Activated CD4-positive, alpha-beta memory T cell treated with anti-CD3 and anti-CD28 coated beads for 36 hours (primary cell): ENCODE measurements at places on chromosomes 4 and X. TPM values are rescaled to one million over a fixed set of nuclear protein-coding genes. Genes with fewer than 3 reads are reported as not detected.

RRAGB gene
- total RNA-seq: 5.3 TPM

ARSJ gene
- total RNA-seq: not detected

CWH43 gene
- not detected for total RNA-seq

ARHGEF38 gene
- total RNA-seq: not detected

CFI gene
- 0.46 TPM for total RNA-seq

PF4V1 gene
- not detected for total RNA-seq

ADH1A gene
- total RNA-seq: not detected

FDCSP gene
- total RNA-seq: not detected

CSAG1 gene
- not detected for total RNA-seq

ASMT gene
- total RNA-seq: 0.52 TPM

CT45A2 gene
- not detected for total RNA-seq

DNA sequence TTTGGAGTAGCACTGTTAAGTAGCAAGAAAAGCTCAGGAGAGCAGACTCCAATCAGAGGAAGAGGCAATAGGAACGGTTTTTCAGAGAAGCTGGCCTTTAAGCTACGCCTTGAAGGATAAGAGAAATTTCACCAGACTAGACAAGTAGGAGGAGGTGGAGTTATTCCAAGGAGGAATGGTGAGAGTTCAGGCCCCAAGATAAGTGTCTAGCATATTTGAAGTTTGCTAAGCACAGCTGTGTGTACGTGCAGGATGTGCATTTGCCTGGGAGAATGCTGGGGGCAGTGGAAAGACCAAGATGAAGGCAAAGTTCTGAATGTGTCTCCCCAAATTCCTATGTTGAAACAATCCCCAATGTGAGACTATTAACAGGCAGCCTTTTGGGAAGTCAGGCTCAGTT lies 91.6 kb downstream of the SOWAHB start:
- no peak for DNase-seq

- no peak for DNase-seq
Observed at GRCh38 chrX:141301017-141301416, 58.7 kb upstream of the SPANXC start.

GRCh38 chr4:183905081-183905592 lies at the start of gene STOX2:
TSS of gene STOX2 (plus strand) at chr4:183905307. CDS start at chr4:183906791, 1,484 bp downstream.
- DNase-seq: peak; percentile 22

GRCh38 chr4:20431543-20431951 lies 179.8 kb downstream of the SLIT2 start:
- DNase-seq: no peak

DNA sequence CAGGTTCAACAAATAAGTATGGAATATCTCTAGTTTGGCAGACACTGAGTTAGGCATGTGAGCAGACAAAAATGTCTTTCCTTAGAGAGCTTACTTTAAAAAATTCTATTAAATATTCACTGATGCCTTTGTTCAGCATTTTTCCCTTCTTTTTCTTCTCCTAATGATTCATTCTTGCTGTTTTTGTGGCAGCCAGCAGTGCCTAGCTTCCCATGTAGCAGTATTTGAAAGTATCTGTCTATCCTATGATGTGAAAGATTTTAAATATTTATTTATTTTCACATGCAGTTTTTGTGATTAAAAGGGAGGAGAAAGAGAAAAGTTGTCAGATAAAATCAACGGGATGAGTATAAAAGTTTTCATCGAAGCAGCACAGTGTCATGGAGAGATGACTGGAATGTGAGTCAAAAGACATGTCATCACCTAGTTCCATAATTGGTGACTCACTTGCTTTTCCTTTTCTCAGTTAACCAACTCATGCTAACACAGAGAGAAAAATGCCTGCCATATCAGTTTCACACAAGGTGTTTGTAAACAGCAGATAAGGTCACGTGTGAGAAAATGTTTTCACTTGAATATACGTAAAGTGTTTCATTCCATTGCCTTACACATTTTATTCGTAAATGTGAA lies 69.8 kb downstream of the BMPR1B start:
- no peak for DNase-seq

GRCh38 chrX:27619975-27620374 lies 29.8 kb downstream of the DCAF8L2 start:
- DNase-seq: no peak

DNA sequence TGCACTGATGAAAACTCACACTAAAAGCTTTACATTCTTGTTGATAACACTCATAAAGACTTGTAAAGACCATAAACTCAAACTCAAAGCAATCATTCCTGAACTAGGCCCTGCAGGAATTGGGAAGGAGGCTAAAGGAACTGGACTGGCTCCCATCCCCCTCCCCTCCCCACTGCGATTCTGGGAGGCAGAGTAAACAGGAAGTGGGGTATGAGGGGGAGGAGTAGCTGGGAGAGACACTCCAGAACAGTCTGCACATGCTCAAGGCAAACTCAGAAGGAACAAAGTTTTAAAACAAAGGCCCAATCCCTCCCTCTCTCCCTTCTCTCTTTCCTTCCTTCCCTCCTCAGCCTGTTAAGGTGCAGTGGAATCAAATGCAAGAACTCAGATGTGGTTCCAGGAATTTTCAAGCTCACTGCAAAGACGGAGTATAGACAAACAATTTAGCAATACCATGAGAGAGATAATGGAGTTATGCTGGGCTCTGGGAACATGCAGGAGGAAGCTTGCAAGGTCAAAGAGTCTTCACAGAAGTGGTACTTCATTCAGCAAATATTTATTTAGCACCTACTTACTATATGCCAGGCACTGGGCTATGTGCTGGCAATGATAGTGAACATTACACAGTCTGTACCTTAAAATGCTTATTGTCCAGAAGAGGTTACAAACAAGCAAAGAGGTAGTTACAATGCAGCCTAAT lies 15.9 kb downstream of the MID1IP1 start:
- DNase-seq: peak; percentile 23

GRCh38 chrX:7225338-7225737 lies 77.4 kb upstream of the PUDP start:
- DNase-seq: no peak

- no peak for DNase-seq
Observed at GRCh38 chr4:48799157-48799556, 19.1 kb upstream of the FRYL start.

- DNase-seq: no peak
Observed at GRCh38 chr4:24192018-24192641, 302.3 kb upstream of the PPARGC1A start.

DNA sequence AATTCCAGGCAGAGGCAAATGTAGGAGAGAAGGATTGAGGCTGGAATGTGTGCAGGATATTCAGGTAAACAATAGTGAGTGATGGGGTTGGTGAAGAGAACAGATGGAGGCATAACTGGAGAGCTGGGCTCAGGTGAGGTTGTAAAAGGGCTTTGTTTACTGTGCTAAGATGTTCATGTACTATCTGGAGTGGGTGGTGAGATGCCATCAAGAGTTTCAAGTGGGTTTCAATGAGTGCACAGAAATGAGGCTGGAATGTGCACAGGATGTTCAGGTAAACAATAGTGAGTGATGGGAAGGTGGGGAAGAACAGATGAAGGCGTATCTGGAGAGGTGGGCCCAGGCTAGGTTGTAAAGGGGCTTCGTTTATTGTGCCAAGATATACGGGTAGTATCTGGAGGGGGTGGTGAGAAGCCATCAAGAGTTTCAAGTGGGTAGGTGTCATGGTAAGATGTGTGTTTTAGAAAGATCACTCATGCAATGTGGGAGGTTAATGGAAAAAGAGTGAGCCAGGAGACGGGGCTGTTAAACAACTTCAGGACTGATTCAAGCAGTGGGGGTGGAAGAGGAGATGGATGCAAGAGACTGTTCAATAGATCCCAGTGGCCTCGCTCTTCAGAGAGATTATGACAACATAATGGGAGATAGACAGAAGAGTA lies 25.4 kb upstream of the NMU start:
- no peak for DNase-seq

GRCh38 chr4:53605783-53606182 lies 14.5 kb upstream of the LNX1 start:
- DNase-seq: no peak

DNA sequence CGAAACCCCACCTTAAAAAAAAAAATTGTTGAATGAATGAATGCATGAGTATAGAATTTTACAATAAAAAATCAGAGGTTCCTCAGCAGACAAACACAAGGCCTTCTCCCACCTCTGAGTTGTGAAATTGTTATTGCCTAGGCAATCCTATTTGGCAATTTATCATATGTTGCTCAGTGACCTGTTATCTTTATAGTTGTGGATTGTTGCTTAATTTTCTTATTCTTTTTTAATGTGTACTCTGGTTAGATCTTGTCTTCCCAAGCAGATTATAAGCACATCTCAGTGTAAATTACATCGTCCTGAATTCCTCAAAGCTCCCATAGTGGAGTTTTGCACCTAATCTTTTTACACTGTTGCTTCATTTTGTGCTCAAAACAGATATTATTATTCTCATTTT lies 71.9 kb downstream of the RBM47 start:
- no peak for DNase-seq

- DNase-seq: no peak
Observed at GRCh38 chrX:99242001-99242400, 1168.1 kb downstream of the PCDH19 start.

GRCh38 chrX:519741-520140 lies 110.8 kb upstream of the SHOX start:
- no peak for DNase-seq

DNA sequence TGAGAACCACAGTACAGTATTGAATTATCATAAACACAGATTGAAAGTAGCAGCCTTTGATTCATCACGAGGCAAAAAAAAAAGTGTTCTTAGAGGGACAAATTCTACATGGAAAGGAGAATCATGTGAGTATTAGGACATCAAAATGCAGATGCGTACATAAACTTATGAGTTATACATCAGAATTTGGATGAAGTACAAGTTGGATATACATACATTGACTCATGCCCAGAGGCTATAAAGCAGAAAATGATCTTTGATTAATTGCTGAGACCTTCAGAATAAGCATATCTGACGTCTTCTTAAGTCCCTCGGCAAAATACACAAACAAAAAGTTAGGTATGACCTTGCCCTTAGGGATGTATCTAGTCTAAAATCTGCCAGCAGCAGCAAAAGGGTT lies 206.4 kb downstream of the LDB2 start:
- no peak for DNase-seq
